ENCODE measurements at places on chromosomes 1 and 21. TPM values are rescaled to one million over a fixed set of nuclear protein-coding genes. Genes with fewer than 3 reads are reported as not detected.
A peak's percentile ranks its signal among the peaks of the same experiment; 100 is the strongest.

DNA sequence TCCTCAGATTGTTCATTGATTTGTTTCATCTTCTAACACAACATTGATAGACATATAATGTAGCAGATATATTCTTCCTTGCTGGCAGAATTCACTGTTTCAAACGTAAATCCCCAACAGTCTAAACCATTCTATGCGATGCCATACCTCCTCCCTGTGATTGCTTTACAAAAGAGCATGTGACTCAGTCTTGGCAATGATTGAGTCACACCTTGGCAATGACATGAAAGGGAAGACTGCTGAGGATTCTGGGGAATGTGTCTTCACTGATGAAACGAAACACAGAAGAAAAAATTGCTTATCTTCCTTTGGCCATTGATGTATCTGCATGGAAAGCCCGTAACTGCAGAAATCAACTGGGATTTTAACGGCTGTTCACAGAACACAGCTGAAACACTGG lies 409.6 kb upstream of the ZRANB2 start:
- no peak for DNase-seq

DNA sequence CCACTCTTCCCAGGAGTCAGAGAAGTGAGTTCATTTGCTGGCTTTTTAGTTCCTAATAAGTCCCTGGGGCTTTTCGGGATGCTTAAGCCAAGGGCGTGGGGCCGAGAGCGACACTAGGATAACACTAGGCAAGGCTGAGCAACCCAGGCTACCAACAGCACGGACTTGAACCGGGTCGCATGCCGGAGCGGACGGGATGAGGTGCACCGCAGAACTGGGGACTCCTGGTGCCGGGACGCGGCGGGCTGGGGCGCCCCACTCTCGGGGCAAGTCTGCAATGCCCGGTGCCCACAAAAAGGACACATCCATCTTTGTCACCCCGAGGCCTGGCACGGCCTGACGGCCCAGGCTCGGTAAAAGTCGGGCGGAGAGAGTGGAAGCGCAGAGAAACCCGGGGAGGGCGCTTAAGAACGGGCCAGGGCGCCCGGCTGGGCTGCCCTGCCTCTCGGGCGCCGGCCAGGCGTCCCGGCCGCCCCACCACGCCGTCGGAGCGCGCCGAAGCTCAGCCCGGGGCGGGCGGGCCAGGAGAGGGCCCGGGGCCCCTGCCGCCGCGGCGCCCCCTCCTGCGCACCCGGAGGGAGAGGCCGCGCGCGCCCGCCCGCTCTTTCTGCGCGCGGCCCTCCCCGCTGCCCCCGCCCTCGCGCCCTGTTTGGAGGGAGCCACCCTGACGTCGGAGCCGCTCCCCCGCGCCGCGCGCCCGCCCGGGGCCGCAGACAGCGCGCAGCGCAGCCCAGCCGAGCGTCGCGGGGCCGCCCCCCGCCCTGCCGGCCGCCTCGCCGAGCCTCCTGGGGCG lies at the start of gene NBL1:
TSS of gene NBL1 (plus strand) at position 710 of the 793 bp plus-strand sequence. CDS start 10,720 bp downstream, outside the sequence.
- peak; percentile 56 for DNase-seq

- no peak for DNase-seq
Observed at GRCh38 chr1:10530756-10531495, 56.2 kb downstream of the PEX14 start.

- no peak for DNase-seq
Observed at GRCh38 chr1:7293702-7294629, 477.1 kb upstream of the VAMP3 start.

DNA sequence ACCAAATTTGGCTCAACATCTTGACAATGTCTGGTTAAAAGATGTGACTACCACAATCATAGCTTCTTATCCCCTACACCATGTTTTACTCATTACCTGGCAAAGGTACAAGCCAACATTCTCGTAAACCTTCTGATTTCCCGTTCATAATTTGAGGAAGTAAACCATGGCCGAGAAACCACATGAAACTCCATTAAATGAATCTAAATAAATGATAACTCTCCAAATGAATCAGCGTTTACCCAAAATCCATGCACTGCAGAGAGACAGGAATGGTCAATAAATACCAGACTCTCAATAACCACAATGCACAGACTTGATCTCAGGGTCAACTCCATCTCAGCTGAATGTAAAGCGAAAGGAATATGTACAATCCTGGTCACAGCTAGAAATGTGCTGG lies 125.2 kb downstream of the TYW3 start:
- no peak for DNase-seq

- DNase-seq = no peak
Observed at GRCh38 chr1:196317535-196318522, 290.4 kb downstream of the KCNT2 start.

GRCh38 chr1:106798991-106799390 lies 257.5 kb upstream of the PRMT6 start:
- DNase-seq = no peak

- DNase-seq = no peak
Observed at GRCh38 chr1:60169206-60169605, 95.6 kb upstream of the C1orf87 start.

- no peak for DNase-seq
Observed at GRCh38 chr1:185720633-185721272, 13.4 kb upstream of the HMCN1 start.

GRCh38 chr1:165942927-165943597 lies 115.6 kb downstream of the UCK2 start:
- no peak for DNase-seq

DNA sequence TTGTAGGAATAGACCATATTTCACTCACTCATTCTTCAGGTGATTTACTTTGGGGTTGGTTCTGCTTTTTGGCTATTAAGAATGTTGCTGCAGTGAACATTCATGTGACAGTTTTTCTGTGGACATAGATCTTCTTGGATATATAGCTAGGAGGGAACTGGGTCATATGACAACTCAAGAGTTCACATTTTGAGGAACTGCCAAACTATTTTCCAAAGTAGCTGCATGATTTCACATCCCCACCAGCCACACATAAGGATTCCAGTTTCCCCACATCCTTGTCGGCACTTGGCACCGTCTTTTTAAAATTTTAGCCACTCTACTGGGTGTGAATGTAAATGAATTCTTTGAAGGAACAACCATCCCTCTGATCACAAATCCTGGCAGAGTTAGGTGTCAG lies 126.0 kb downstream of the PRDM2 start:
- no peak for DNase-seq

DNA sequence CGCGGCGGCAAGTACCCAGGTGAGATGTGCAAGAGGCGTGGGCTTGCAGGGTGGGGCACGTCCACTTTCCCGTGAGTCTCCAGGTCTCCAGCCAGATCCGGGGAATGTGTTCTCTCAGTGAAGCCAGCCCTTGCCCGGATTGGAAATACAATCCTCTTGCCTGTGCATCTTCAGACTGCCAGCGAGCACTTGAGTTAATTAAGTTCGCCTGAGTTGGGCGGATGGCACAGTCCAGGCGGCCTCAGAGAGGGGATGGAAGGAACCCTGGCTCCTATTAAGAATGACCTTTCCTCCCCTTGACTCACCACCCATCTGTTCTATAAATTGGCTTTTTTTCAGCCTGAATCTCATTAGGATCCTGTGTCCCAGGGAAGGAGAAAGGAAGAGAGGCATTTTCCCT lies 33.3 kb upstream of the CNTN2 start:
- DNase-seq = no peak

- DNase-seq = no peak
Observed at GRCh38 chr1:198798923-198799386, 160.1 kb downstream of the PTPRC start.

GRCh38 chr1:84122780-84123382 lies 21.2 kb upstream of the PRKACB start:
- DNase-seq = no peak

GRCh38 chr1:76754730-76755129 lies 112.5 kb upstream of the ST6GALNAC5 start:
- no peak for DNase-seq

GRCh38 chr1:47434051-47434842 lies 3.6 kb upstream of the FOXD2 start:
- peak; percentile 58 for DNase-seq

GRCh38 chr1:151535326-151536271 lies 4.5 kb upstream of the TUFT1 start:
- DNase-seq = no peak

- DNase-seq = no peak
Observed at GRCh38 chr1:160206421-160207117, 1.4 kb downstream of the PEA15 start.

DNA sequence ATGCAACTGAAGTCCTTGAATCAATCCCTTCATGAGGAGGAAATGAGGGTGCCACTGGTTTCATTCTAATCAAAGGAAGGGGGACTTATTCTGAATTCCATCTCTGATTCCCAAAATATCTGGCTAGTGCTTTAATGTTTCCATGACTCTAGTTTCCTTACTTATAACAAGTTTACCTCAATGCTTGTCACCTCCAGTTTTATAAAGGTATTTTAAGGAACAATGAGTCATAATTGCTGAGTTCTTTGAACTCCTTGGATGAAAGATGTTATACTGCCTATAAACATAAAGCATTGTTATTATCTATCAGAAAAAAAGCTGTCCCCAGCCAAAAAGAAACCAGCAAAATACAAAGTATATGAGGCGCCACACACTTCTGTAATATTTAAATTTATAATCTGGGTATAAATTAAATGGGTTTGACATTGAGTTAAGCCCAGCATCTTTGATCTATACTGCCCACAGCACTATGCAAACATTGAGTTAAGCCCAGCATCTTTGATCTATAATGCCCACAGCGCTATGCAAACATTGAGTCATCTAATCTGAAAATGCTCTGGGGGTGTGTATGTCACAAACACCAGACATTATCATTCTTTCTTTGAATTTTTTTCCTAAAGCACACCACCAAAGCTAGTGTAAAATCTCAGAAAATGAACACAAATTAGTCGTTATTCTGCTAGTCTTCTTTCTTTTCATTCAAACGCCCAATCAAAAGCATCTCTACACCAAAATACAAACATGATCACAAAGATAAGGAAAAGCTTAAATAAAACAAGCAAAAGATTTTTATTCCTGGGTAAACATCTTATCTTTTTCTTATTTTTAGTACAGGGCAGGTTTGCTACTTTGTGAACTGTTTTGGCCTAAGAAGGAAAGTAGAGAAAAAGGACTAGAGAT lies 11.5 kb upstream of the CXADR start:
- DNase-seq = no peak

DNA sequence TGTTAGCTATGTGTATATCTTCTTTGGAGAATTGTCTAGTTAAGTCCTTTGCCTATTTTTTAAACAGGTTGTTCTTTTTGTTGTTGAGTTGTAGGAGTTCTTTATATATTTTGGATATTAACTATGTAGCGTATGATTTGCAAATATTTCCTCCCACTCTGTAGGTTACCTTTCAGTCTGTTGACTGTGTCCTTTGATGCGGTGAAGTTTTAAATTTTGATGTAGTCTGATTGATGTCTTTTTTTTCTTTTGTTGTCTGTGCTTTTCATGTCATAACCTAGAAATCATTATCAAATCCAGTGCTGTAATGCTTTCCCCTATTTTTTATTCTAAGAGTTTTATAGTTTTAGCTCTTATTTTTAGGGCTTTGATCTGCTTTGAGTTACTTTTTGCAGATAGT lies 8.7 kb upstream of the KISS1 start:
- DNase-seq = no peak

GRCh38 chr1:96306809-96307560 lies 414.6 kb upstream of the PTBP2 start:
- no peak for DNase-seq

- DNase-seq = no peak
Observed at GRCh38 chr1:26154750-26155149, 4.1 kb upstream of the FAM110D start.

GRCh38 chr21:46056450-46056903 lies 41.4 kb upstream of the COL6A2 start:
- no peak for DNase-seq

- no peak for DNase-seq
Observed at GRCh38 chr1:37042506-37042905, 8.2 kb upstream of the GRIK3 start.

GRCh38 chr1:168428063-168428731 lies 115.6 kb downstream of the XCL2 start:
- DNase-seq = no peak

- no peak for DNase-seq
Observed at GRCh38 chr1:153485863-153486262, 25.4 kb upstream of the S100A7 start.

- no peak for DNase-seq
Observed at GRCh38 chr1:39640861-39641260, 1.4 kb upstream of the HEYL start.

The PGLYRP3 gene
- not detected for total RNA-seq

The PTPN14 gene
- total RNA-seq = 13.3 TPM

The CSMD2 gene
- total RNA-seq = 0.35 TPM

The MAP1LC3C gene
- total RNA-seq = not detected

The MAP3K21 gene
- total RNA-seq = 14.9 TPM

The CFHR1 gene
- 0.44 TPM for total RNA-seq

The EXTL1 gene
- total RNA-seq = 0.12 TPM

The PLA2G2D gene
- total RNA-seq = not detected

The GJA9 gene
- total RNA-seq = not detected

The ARPC5 gene
- total RNA-seq = 31.1 TPM

Measured in pancreas (tissue), 10 donors.